Fibroblast of skin of abdomen (primary cell): ENCODE measurements at places on chromosomes 13 and 19.

- DNase-seq, result no peak
Observed at GRCh38 chr19:54470991-54471782, 1.9 kb downstream of the CDC42EP5 start.

GRCh38 chr19:13691569-13692435, 72.5 kb upstream of the MRI1 start:
- peak; percentile 25 for DNase-seq

DNA sequence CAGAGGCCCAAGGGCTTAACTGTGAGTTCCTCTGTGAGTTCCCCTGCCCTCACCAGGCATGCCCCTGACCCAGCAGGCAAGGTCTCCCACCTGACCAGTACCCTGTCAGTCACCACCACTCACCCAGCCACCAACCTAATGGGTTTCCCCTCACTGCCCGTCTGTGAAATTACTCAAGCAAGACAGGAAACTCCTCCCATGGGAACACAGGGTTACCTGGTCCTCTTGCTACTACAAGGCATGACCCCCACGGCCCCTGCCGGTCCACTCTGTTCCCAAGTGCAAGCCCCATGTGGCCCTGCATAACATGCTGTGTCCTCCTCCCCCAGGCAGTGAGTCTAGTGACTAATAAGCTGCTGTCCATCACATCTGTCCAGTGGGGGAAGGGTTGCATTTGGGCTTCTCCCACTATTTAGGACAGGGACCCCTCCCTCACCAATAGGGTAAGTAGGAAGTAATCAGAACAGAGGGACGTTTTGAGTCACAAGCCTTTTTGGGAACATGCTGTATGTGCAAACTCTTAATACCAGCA, 8.0 kb upstream of the DHRS12 start:
- no peak for DNase-seq

GRCh38 chr13:41007744-41008128, 11.4 kb downstream of the ELF1 start:
- no peak for DNase-seq

- peak; percentile 53 for DNase-seq
Observed at GRCh38 chr13:47184321-47184720, 287.5 kb upstream of the HTR2A start.

DNA sequence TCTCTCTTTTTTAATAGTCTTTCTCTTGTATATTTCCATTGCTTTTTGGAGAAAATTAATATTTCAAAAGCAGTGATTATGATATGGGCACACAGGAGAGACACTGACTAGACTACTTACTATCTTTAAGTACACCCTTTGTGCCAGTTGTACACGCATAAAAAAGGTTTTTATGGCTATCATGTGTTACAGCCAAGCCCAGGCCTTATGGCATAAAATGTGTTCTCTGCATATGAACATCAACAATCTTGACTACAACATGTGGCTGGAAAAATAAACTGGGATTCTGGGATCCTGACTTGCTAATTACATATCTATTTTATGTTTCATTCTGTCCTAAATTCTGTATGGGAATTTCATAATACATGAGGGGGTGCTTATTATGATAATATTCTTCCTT, 1401.8 kb downstream of the SLITRK5 start:
- no peak for DNase-seq

DNA sequence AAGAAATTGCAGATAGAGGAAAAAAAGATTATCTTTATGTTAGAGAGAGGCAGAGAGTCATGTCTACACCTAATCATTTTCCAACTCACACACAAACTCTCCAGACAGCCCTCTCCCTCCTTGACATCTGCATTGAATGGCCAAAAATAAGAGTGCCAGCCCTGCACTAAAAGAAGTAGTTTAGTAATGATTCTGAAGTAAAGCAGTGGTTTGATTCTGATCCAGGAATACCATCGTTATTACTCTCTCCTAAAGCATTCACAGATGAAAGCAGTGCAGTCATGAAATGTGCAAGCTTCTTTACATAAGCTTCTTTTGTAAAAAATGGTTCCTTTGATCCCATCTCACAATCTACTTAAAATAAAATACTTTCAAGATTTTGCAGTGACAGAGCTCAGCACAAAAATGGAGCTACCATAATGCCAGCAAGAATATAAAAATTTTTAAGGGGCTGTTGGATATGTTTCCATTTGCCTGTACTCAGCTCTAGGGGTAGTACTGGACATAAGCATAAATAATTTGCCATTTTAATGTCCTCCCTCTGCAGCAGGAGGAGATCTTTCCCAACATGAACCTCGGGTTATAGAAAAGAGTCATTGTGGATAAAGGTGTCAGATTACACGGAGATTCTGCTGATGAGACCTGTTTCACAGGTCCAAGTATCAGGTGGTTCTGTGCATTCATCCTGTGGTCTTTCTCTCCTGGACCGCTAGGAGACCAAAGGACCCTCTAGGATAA, 406.3 kb downstream of the DCT start:
- peak; percentile 94 for DNase-seq

DNA sequence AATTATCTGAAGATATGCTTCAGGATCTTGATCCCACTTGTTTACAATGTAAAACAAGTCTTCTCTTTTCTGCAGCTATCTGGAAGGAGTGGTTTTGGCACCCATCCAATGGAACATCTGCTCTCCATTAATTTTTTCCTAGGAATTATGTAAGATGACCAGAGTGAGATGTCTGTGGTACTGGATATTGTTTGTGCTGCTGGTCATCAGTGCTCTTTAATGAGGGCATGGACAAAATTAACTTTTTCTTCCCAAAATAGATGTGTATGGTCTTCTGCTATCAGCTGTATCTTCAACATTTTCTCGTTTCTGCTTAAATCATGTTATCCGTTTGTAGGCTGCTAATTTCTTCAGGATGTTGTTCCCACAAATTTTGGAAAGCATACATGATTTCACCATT, 415.4 kb upstream of the KLHL1 start:
- DNase-seq, result no peak

DNA sequence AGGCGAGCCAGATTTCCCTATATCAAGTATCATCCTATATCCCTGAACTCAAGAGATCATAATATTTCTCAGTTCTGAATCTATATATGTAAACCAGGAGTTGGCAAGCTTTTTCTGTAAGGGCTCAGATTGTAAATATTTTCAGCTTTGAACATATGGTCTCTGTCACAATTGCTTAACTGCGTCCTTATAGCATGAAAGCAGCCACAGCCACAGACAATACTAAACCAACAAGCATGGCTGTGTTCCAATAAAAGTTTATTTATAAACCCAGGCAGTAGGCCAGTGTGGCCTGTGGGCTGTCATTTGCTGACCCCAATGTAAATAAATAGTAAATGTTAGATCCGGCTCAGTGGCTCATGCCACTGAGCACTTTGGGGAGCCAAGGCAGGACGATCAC, 12.2 kb upstream of the MYH14 start:
- DNase-seq, result no peak

DNA sequence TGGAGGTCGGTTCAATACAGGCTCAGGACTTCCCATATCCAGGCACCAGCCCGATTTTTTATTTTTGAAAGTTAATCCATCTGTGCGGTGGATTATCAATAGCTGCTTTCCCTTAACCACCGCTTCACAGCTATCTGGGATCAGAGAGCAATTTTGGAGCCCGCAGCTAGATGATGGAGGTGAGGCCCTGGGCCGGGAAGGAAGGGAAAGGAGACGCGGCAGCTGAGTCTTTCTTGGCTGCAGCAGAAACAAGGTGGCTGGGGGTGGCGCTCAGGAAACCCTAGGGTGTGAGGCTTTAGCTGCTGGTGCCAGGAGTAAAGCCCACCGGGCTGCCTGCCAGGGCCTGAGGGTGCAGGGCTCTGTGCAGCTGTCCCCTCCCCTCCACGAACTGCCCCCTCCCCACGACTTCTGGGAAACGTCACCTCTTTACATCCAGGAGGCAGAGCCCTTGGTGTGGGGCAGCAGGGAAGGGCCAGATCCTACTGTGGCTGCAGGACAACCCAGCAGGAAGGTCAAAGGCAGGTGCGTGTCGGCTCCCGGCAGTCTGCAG, 307.0 kb downstream of the ZNF536 start:
- DNase-seq, result no peak

DNA sequence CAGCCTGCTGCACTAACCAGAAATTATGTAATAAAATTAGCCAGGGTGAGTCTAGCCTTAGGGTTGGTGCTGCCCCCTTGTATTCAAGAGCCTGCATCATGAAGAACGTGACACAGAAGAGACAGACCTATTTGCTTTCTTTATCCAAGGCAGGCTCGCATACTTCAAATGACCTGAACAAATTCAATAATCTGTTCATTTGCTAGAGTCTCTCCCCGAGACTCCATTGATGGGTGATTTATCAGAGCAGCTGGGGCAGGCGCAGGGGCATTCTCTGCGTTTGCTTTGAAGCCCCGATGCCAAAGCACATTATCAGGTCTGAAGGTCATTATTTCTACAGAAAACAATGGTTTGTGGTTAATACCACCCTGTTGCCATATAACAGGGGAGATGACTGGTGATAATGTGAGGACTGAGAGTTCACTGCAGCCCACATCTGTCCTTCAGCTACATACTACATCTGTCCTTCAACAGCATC, 520.3 kb downstream of the DIAPH3 start:
- DNase-seq, result no peak

DNA sequence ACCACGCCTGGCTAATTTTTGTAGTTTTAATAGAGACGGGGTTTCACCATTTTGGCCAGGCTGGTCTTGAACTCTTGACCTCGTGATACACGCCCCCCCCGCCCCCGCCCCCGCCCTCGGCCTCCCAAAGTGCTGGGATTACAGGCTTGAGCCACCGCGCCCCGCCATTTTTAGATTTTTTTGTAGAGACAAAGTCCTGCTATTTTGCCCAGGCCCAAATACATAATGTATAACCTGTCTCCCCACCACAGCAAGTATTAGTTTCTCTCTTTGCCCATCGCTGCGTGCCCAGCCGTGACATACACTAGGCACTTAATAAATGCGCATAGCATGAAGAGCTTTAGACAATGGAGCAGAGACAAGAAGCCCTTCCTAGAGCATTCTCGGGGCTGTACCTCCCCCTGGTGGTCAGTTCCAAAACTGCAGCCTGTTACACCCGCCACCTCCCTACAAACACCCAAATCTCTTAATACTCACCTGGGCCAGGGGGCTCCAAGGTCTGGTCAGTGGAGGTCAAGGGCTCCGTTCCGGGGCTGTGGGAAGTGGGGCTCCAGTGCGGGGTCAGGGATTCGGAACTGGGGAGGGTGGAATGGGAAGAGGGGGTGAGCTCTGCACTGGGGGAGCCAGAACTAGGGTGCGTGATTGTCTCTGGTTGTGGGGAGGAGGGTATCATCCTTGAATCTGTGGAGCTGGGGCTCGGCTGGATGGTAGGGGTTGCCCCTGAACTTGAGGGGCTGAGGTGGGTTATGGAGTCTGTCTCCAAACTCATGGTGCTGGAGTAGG, 22.5 kb downstream of the IQCN start:
- peak; percentile 50 for DNase-seq

DNA sequence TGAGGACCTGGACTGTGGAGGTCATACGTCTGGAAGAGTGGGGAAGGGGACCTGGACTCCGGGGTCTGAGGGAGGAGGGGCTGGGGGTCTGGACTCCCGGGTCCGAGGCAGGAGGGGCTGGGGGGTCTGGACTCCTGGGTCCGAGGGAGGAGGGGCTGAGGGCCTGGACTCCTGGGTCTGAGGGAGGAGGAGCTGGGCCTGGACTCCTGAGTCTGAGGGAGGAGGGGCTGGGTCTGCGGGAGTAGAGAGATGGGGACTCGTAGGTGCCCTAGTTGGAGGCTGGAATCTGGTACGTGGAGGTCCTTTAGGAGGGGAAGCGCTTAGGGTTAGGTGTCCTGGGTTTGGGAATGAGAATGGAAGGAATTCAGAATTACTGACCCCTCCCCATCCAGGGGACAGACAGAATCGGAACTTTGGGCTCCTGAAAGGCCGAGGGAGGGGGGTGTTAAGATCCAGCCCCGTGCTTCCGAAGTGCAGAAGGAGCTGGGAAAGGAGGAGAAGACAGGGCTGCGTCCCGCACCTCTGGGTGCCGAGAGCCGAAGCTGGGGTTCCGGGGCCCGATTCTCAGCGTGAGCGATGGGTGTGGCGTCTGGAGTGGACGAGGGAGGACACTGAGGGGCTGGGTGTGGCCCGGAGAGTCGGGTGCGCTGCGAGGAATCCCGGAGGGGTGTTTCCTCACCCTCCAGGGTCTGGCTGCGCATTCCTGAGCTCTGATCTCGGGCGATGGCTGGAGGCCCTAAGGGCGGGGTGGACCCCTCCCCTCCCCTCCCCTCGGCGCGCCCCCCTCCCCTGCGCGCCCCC, 608 bp downstream of the MYADM start:
- peak; percentile 73 for DNase-seq

DNA sequence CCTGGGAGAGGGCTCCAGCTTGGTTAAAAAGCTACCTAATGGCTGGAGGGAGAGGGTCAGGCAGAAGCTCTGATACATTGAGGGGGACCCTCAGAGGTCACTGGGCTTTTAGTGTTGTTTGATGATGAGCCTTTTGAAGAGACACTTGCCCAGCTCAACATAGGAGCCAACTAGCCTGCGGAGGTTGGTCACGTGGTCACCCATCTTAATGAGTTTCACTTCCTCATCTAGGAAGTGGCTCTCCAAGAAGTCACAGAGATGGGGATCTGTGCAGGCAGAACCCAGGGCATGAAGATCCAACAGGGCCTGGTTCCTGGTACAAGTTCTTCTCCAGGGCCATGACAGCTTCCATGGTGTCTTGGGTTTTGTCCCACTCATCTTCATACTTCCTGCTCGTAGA, 33.4 kb downstream of the IPO5 start:
- no peak for DNase-seq

DNA sequence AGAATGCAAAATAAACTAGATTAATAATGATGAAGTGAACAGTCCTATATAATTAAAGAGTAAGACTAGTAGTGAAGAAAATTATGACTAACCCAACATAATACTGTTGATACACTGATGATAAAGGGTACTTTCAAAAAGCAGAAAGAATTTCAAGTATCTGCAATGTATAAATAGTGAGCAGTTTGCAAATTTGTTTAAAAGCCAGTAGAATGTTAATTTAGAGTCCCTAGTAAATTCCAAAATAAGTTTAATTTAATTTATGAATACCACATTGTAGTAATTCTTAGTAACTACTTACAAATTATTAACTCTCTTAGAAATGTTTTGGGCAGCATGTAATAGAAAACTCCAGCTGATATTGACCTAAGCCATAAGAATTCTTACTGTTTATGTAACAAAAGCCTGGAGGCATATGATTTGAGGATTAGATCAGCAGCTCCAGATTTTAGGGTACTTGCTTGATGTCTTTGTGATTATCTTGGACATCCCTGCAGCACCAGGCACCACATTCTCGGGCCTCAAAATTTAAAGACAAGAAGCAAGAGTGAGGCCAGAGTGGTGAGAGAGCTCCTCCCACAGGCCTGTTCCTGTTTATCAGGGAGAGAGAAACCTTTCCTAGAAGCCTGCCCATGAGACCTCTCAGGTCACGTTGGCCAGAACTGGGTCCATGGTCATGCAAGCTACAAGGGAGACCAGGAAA, 67.6 kb upstream of the TDRD3 start:
- peak; percentile 12 for DNase-seq

DNA sequence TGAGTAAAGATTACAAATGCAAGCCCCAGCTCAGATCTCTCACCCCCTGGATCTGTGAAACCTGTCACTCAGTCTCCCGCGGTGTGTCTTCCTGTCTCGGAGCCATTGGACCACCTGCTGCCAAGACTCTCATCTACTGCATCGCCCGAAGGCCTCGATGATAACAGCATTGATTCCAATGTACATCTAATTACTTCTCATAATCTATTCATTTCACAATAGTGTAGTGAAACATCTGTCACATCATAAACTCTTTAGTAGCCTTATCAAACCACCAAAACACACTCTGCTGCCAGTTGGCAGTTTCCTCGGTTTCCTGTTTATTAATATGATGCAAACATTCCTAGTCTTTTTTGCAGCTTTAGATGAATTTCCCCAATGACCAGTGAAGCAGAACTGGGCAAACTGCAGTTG, 220.3 kb downstream of the POU4F1 start:
- no peak for DNase-seq
